H4 (cell line): ENCODE measurements at places on chromosomes 11 and 22.

DNA sequence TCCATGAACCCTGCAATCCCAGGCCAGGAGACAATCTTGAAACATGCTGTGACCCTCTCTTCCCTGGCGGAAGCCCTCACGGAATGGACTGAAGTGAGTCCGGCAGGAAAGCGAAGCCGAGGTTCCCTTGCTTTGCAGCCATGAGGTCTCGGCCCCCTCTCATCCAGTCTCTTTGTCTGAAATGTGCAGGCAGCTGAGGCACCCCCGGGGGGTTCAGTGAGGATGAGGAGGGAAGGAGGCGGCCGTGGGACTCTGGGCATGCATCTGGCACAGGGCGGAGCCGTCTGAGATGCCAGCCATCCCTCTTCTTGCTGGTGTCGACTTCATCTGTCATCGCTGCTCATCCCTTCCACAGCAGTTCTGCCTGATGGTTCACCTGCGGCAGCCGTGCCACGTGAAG lies 1485.7 kb downstream of the BRD1 start:
- no peak for DNase-seq

DNA sequence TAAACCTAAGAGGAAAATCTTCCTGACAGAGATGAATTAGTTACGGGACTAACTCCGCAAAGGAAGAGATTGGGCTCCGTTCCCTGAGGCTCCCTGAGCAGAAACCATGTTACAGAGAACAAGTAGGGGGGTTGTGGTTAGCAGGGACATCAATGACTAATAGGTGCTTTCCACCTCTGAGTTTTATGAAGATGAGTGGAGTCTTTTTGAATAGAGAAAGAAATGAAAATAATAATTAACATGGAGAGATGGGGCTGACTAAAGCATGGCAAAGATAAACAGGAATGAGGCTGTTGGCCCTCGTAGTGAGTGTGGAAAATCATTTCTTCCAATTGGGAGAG lies 47.5 kb upstream of the PICALM start:
- peak; percentile 19 for DNase-seq

DNA sequence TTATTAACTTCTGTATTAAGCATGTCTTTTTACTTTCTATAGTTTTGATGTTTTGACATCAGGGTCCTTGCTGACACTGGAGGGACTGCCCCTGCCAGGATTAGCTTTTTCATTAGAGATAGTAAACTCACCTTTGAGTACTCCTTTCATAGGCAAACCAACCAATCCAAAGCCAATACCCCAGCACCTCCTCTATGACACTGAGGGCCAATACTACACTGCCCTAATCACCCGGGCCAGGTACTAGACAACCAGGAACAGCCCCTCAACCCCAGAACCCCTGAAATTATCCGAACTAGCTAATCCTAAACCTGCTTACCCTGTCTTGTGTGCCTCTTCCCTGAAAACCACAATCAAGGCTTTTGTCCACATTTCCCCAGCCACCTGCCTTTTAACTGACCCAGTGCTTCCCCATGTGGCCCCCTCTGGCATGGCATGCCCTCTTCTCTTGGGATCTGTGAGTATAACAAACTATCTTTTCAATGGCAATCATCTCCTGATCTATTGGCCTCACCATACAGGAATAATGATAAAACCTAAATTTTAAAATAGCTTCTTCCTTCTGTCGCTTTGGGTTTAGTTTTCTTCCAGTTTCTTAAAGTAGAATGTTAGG lies 31.2 kb downstream of the RAB6A start:
- no peak for DNase-seq

DNA sequence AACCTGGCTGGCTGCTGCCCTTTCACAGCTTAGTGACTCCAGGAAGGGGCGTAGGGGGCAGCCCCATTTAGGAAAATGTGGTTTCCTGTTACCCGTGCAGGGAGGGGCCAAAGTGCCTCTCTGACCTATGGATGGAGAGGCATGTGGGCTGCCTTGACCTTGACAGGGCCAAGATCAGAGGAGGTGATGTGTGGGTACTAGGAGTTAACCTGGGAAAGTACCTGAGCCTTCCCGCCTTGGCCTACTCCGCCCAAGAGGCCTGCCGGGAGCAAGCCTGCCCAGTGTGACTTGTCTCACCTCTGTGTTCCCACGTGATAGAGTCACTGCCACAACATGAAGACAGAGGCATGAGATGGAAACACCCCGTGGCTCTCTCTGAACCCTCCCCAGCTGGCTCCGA lies 33.4 kb downstream of the GRAMD4 start:
- DNase-seq: no peak

DNA sequence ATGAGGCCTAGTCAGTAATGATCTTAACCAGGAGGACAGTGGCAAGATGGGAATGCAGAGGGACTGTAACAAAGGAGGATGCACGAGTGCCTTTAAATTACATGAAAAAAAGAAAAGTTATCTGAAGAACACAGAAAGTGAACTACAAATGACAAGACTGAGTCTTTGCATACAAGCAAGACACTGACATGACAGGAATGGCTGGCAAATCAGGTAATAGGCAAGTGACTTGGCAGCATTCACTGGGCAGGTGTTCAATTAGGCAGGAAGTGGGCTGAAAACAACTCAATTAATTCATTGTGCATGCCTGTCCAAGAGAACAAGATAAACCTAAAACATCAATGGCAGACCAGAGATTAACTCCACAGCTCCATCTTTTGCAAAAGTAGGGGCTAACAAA lies 24.0 kb downstream of the SMCO4 start:
- no peak for DNase-seq
